ENCODE measurements at places on chromosomes 3 and 15. TPM values are rescaled to one million over a fixed set of nuclear protein-coding genes. Genes with fewer than 3 reads are reported as not detected.
A peak's percentile ranks its signal among the peaks of the same experiment; 100 is the strongest.

GRCh38 chr3:136621628-136622027 is 130.6 kb downstream of the STAG1 start:
- no peak for DNase-seq

- DNase-seq: peak; percentile 12
Observed at GRCh38 chr15:98120561-98120960, 160.1 kb downstream of the ARRDC4 start.

Gene MYZAP
- total RNA-seq: 29.3 TPM

DNA sequence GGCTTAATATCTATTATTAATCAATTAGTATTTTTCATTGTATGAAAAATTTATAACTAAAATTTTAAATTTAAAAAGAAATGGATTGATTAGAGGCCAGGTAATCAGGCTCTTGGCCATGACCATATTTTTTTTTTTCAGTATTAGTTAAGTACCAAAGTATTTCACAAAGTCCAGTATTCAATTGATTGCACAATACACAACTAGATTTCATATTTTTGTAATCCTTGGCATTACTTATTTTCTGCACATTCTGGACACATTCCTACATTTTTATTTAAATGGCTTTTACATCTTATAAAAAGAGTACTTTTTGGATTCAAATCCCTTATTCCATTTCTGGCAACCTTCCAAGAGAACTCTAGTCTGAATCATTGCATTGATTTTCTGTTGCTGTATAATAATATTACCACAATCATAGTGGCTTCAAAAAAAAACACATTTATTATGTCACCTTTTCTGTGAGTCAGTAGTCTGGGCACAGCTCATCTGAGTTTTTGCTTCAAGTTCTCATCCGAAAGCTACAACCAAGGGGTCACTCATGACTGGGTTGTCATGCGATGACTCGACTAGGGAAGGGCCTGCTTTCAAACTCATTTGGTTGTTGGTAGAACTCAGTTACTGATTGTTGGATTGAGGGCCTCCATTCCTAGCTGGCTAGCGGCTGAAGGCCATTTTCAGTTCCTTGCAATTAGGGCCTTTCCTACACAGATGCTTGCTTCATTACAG is 90.7 kb downstream of the CNTN6 start:
- DNase-seq: no peak

Gene MORC1
- total RNA-seq: not detected

DNA sequence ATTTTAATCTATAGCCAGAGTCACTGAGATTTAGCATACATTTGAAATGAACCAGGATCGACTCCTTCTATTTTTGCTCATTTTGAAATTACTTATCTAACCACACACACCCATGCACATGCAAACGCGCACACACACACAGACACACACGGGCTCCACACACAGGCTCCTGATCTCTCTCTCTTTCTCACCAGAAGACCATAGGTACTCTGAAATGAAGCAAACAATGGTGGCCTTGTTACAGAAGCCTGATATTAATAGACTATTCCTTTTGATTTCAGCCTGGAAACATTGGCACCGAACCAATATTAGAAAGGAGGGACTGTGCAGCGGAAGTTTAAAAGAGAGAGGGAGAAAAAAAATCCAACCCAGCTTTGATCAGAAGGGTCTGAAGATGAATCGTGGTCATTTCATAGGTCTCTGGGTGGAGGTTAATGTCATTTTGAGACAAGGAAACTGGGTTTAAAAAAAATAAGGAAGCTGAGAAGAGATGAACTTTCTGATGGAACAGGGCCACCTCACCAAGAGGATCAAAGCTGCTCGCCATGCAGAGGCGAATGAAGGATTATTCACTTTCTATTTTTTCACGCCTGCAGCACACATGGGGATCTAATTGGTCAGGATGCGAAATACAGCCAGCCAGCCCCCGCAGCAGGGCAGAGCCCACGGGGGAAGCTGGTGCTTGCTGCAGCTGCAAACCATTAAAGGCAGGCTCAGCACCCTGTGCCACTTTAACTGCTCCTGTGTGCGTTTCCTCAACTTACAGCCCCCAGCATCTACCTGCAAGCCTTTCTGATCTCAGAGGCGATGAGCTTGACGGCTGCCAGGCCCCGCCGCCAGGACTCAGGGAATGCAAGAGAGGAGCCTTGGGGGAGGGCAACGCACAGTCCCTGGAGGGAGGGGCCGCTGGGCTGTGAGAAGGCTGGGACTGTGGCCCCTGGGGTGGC is 88.8 kb downstream of the HES1 start:
- DNase-seq: no peak

Gene PGBD4
- total RNA-seq: 1.5 TPM

DNA sequence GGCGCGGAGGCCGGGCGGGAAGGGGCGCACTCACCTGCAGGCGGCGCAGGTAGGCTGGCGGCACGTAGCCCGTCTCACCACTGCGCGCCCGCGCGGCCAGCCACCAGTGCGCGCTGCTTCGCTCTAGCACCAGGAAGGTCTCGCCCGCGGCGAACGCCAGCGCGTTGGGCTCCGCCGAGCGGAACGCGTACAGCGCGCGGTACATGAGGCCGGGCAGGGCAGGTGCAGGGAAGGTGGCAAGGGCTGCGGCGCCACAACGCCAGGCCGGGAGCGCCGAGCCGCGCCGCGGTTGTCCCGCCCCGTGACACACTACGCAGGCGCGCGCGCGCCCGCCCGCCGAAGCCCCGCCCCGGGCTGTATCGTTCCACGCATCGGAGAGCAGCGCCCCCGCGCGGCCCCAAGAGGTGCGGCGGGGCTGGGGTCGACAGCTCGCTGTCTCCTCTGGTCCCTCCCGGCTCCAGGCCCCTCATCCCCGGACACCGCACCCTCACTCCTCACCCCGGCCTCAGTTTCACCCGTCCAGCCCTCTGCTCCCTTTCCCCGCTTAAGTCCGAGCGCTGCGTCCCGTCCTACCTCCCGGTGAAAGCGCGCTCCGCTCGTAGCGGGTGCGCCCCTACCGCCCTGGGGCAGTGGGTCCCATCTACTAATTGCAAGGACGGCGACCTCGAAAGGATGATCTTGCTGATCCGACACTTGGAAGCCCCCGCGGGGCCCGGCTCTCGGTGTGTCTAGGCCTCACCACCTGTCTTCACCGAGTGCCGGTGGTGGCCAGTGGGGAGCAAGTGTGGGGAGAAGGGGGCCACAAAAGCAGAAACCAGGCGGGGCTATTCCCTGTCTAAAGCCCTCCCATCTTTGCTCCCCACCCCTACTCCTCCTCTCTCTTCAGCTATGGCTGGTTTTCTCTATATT is at the start of gene NCKIPSD:
TSS of gene NCKIPSD (minus strand) at position 313 of the 909 bp plus-strand sequence. CDS start at position 205, 108 bp downstream.
- peak; percentile 90 for DNase-seq

DNA sequence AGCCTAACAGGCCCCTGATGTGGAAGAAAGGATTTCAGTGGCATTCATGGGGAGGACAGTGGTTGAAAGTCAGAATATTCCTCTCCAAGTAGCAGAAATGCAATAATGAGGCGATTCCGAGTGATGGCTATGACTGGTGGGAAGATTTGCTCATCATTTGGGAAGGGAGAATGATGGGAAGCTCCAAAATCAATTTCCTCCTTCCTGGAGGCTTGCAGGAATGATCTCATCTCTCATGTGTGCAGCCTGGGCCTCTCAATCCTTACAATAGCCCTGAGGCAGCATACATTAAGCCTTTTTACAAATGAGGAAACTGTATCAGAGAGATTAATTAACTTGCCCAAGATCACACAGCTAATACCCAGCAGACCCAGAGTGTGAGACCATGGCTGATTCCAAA is 58.7 kb downstream of the BOC start:
- DNase-seq: no peak

GRCh38 chr3:11820531-11821041 is 26.1 kb downstream of the TAMM41 start:
- DNase-seq: no peak

DNA sequence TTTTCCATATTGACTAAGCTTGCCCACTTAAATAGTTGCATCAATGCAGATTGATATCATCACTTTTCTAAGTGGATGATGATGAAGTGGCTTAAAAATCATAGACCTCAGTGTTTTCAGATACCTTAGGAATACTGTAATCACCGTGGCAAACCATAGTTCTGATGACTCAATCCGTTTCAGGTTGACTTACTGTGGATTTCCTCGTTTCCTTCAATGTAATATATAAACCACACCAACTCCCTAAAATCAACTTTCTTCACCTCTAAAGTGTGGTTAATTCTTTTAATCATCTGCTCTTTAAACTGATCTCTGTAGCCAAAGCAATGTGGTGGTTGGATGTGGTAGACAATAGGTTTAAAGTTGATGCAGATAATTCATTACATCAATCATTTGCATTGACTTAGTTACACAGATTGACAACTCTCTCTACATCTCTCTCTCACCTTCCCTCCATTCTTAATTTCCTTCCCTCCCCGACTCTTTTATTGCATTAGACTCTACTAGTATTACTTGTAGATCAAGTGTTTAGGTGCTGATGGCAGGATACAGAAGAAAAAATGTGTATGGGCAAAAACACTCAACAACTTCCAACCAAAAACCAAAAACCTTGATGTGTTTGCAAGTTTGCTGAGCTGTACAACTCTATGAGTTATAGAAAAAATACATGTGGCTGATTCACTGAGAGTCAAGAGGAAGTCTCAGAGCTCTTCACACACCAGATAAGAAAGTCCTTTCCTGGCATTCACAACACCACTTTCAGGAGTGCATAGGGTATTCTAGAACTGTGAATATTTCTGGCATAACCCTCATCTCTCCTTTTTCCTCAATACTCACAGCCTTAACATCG is 243.5 kb downstream of the NFKBIZ start:
- DNase-seq: no peak

Gene SLC12A8
- 6.1 TPM for total RNA-seq

GRCh38 chr15:85831415-85832113 is 36.8 kb upstream of the KLHL25 start:
- DNase-seq: peak; percentile 64

Gene LIPC
- 10.5 TPM for total RNA-seq

GRCh38 chr3:37103103-37103808 is 71.1 kb downstream of the LRRFIP2 start:
- DNase-seq: no peak

DNA sequence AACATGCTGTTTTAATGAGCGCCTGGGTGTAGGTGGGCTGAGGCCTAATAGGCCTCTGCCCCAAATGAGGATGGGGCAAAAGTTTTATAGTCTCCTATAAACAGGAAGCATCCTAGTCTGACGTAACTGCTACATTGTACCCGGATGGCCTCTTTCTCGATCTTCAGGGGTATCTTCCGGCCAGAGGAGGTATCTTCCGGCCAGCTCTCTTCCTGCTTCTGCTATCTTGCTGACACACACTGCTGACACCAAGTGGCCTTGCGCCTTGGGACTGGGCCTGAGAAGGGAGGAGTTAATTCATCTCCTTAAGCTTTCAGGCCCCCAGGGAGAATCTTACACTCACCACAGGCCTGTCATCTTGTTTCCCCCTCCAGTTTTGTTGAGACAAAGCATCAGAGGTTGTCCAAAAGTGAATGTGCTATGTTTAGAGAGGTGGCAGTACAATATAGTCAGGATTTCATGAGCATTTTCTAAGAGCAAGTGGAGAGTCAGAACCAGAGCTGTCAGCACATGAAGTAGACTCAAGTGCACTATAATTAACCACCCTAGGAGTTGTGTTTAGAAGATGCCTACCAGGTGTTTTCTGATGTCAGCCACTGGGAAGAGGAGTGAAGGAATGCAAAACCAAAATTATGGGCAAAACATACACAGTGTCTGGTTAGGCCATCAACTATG is 15.6 kb upstream of the IGSF10 start:
- DNase-seq: no peak

DNA sequence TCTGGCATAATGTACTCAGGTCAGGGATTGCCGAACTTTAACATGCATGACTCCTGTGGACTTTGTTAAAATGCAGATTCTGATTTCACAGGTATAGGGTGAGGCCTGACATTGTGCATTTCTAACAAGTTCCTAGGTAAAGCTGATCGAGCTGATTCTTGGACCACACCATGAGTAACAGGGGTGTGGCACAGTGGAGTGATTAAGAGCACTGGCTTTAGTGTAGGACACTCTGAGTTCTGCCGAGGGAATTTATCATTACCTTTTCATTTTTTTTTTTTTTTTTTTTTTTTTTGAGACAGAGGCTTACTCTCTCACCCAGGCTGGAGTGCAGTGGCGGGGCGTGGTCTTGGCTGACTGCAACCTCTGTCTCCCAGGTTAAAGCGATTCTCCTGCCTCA is 169.3 kb downstream of the ADAMTS9 start:
- no peak for DNase-seq

Gene RTP3
- total RNA-seq: not detected

DNA sequence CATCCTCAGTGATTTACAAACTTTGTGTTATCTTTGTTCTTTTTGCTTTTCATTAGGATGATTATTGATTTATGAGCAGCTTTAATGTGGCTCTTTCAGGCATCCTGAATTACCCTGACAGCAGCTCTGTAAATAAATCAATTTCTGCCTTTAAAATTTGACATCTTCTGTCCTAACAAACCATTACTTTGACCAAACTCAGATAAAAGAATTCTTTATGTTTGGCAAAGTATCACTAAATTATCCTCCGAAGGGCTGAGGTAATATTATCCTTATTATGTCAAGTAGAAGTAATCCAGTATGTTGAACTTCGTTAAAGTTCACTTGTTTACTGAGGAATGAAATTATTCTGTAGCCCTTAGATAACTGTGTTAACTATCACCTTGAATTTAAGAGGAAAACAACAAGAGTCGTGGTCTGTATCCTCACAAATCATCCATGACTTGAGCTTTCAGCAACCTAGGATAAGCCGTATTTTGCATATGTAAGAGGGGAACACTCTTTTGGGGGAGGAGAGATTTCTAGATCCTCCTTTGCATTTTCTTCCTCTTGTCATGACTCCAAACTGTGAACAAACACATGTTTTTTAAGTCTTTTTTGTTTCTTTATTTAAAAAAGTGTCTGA is 173.2 kb upstream of the STAC start:
- DNase-seq: no peak

DNA sequence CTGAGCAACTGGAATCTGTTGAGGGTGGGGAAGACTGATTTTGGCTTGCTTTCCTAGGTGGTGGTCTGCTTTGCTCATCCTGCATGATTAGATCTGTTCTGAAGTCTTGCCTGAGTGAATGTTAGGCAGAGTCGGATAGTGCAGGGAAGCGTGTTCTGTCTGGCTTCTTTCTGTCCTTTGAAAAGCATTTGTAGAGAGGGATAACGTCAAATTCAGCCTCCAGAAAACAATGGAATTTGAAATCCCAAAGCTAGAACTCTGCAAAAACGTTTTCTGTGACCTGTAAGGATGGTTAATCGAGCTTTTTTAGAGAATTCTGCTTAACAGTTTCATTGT is 1.4 kb downstream of the GLCE start:
- no peak for DNase-seq

GRCh38 chr3:15051531-15051930 is 13.6 kb downstream of the MRPS25 start:
- DNase-seq: peak; percentile 53

DNA sequence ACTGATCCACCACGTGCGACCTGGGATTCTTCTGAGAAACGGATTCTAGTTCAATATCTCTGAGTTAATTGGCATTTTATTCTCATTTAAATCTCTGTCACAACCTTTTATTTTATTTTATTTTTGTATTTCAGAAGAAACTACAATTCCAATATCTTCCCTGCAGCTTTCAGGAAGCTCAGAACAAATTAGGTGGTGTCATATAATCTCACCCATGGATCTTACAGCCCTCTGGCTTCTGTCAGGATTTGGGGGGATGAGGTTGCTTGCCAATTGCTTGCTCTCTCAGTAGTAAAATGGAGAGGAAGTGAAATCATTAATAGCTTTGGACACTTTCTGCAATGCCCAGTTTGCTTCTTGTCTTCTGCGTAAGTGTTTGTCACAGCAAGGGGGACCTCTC is 205.4 kb downstream of the TLE3 start:
- DNase-seq: no peak

Gene GOLGA8B
- 172 TPM for total RNA-seq

Gene PCSK6
- 14.5 TPM for total RNA-seq

Data from ureter (tissue), 1 donor.